ENCODE measurements at places on chromosomes 4 and X.

DNA sequence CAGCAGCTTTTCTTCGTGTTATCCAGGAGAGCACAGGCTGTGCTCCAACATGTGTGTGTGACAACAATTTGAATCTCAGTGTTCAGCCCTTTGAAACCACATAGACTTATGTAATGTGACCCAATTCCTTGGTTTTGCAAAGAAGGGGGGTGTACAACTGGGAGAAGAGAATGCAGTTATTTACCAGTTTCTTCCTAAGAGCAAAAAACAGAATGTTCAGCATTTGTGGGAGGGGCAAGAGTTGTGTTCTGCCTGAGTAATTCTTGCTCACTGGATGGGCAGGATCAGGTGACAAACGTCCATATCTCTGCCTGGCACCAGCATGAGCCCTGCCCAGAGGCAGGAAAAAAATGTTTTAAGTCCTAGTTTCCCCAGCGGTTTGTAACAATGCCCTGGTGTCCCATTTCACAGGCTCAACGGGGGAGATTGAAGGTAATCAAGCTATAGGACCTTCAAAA lies 72.0 kb downstream of the PRPS1 start:
- DNase-seq = no peak

- DNase-seq = no peak
These were observed 92.0 kb upstream of the BMPR1B start for GRCh38 chr4:94665500-94666404.

GRCh38 chrX:80216086-80216485 lies 201.5 kb downstream of the TBX22 start:
- DNase-seq = no peak

DNA sequence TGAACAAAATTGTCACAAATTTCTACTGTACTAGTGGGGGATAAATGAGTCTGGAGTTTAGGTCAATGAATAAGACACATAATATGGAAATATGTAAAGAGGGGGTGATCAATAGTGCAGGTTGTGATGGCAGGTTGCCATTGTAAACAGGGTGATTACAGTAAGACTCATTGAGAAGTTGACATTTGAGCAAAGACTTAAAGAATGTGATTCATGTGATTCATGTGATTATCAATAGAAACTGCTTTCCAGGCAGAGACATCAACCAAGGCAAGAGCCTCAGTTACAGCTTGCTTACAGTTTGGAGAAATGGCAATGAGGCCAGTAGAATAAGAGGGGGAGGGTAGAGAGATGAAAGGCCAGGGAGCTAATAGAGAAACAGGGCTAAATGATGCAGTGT lies 45.8 kb upstream of the GIMD1 start:
- no peak for DNase-seq

DNA sequence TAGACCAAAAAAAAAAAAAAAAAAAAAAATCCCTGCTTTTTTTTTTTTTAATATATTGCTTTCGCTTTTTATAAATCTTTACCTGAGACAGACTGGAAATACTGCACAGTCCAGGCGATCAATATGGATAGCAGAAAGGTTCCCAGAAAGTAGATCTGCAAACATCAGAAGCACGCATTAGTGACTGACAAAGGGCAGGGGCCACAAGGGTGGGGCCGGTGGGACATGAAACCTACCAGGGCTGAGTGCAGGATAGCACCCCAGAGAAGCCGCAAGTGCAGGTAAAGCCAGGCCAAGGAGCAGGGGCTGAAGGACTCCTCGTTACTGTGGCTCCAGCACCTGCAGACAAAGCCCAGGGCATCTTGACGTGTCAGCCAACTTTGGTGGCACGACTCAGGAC lies 101.8 kb downstream of the SLC34A2 start:
- no peak for DNase-seq

DNA sequence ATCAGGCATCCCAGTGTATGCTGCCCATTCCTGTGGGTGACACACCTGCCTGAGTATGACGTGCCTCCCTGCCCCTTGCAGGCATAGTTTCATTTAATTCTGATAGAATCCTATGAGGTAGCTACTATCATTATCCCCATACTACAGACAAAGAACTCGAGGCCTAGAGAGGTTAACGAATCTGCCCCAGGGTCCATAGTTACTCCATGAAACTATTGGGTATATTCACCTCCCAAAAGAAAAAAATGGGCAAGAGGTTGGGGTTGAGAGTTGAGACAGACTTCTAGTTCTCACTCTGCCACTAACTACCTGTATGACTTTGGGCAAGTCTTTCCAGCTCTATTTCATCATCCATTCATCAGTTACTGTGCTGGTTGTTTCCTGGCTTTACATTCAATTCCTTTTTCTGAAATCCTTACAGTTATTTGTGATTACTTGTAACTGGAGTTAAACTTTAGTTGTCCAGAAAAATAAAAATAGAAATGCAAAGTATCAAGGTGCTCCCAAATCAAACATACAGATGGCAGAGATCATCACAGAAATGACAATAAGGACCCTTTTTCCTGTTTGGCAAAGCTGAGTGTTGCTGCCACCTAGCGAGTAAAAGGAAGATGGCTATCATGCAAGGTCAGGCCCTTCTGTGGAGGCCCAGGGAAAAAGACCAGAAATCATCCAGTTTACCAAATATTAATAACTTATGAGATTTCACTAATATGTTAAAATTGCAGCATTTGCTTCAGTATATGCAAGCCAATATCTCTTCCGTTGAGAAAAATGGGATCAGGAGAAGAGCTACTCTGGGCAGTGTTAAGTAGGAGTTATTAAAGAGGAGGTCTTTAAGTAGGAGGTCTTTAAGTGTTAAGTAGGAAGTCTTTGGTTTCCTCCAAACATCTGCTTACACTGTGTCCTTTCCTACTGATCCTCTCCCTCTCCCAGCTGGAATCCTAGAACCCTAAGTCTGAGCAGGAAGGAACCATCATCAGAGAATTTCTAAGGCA lies 17.1 kb upstream of the MAP7D3 start:
- peak; percentile 33 for DNase-seq

GRCh38 chr4:609400-610050 lies 15.8 kb upstream of the PDE6B start:
- DNase-seq = no peak

All from amniotic stem cell (primary cell).